CD4-positive, alpha-beta memory T cell (primary cell): ENCODE measurements at places on chromosomes 3 and 15. TPM values are rescaled to one million over a fixed set of nuclear protein-coding genes. Genes with fewer than 3 reads are reported as not detected.

Gene NOX5
- 0.06 TPM for total RNA-seq

GRCh38 chr3:96970211-96970610, 155.8 kb downstream of the EPHA6 start:
- DNase-seq = no peak
- no peaks in the 10 kb centered on the region for H3K4me1 ChIP-seq
- H3K36me3 ChIP-seq = no peaks in the 10 kb centered on the region
- no peak overlapping the region for H3K4me3 ChIP-seq
- H3K27me3 ChIP-seq = no peaks in the 10 kb centered on the region

GRCh38 chr3:133384331-133385027, 15.4 kb upstream of the BFSP2 start:
- no peak overlapping the region for H3K4me3 ChIP-seq
- no peak overlapping the region for H3K27ac ChIP-seq
- H3K36me3 ChIP-seq = no peaks in the 10 kb centered on the region
- H3K27me3 ChIP-seq = no peaks in the 10 kb centered on the region
- no peaks in the 10 kb centered on the region for H3K4me1 ChIP-seq

Gene C3orf85
- not detected for total RNA-seq

Gene CCDC33
- not detected for total RNA-seq

GRCh38 chr3:49779358-49780079, 6.8 kb downstream of the IP6K1 start:
- peaks cover 41% of the 10 kb centered on the region for H3K4me1 ChIP-seq
- H3K27me3 ChIP-seq = no peaks in the 10 kb centered on the region
- no peak for DNase-seq
- no peak overlapping the region for H3K27ac ChIP-seq

DNA sequence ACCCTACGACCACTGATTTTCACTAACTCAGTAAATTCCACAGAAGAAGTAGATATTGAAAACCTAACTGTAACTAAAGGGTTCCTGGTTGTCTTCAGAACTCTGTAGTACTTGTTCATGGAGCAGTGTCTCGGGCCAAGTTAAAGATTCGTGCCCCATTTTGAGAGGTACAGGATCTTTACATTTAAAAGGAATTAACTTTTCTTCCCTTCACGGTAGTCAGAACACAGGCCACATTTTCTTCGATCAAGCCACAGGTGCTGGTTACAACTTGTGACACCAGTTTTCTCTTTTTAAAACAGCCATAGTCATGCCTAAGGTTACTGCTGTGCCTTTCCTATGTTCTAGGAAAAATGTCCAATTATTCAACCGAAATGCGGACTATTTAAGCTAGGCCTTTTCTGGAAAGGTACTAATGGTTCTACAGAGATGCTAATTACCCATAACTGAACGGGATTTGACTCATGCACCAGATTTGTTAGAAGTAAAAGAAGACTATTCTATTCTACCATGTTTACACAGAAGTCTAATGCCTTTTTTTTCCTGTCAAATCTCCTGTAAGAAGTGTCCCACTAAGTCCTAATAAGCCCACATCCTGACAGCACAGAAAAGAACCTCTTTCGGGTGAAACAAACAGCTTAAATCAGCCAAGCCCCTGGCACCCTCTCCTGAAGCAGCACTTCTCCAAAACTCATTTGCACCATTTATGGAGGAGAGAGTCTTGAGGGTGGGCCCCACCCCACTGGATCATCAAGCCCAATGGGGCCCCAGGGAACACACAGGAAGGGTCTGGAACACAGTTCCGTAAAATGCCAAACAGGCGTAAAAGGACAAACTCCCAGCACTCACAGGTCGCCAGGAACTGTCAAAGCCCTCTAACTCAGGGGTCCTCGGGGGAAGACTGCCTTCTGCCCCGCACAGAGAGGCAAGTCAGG, 1.9 kb downstream of the LRIG1 start:
- H3K27me3 ChIP-seq = no peaks in the 10 kb centered on the region
- H3K27ac ChIP-seq = peak overlapping the region; percentile 23
- H3K4me3 ChIP-seq = peak overlapping the region; percentile 48

Gene CHCHD6
- 7.3 TPM for total RNA-seq

DNA sequence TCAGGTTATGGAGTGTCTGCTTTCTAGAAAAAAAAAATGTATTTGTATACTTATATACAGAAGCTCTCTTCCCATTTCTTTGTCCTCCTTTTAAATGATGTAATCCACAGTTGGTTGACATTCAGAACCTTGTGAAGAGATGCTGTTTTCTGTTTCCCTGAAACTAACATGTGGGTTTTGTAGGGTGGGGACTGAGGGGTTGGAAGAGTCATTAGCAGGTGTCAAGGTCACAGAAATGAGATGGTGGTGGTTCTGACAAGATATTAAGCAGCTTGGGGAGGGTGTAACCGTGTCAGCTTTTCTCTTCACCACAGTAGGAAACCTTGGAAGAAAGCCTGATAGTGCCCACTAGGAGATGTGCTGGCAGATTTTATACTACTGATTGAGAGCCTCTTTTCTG, 2.4 kb downstream of the RASA2 start:
- H3K4me1 ChIP-seq = peaks cover 79% of the 10 kb centered on the region
- no peak for DNase-seq
- H3K4me3 ChIP-seq = no peak overlapping the region
- H3K27me3 ChIP-seq = no peaks in the 10 kb centered on the region
- H3K27ac ChIP-seq = peak overlapping the region; percentile 45

Gene TRIM42
- not detected for total RNA-seq

Gene OGG1
- total RNA-seq = 40.4 TPM

Gene TMEM89
- not detected for total RNA-seq

GRCh38 chr3:120420928-120421551, 29.8 kb downstream of the FSTL1 start:
- H3K27me3 ChIP-seq = no peaks in the 10 kb centered on the region
- H3K4me1 ChIP-seq = peaks cover 10% of the 10 kb centered on the region

Gene STRIT1
- not detected for total RNA-seq

- H3K36me3 ChIP-seq = peaks cover 46% of the 10 kb centered on the region
- H3K4me1 ChIP-seq = peaks cover 10% of the 10 kb centered on the region
- H3K27ac ChIP-seq = no peak overlapping the region
Measured at GRCh38 chr15:78168608-78169007, 19.4 kb downstream of the IDH3A start.

- H3K27me3 ChIP-seq = no peaks in the 10 kb centered on the region
- no peak overlapping the region for H3K27ac ChIP-seq
- DNase-seq = no peak
- H3K4me1 ChIP-seq = no peaks in the 10 kb centered on the region
Measured at GRCh38 chr15:89196994-89197393, 24.4 kb downstream of the RLBP1 start.

Gene CHRNA7
- not detected for total RNA-seq

- H3K4me3 ChIP-seq = no peak overlapping the region
- H3K27me3 ChIP-seq = no peaks in the 10 kb centered on the region
- no peaks in the 10 kb centered on the region for H3K36me3 ChIP-seq
- no peak overlapping the region for H3K27ac ChIP-seq
- no peak for DNase-seq
Measured at GRCh38 chr3:108017587-108017986, 73.2 kb downstream of the CD47 start.

DNA sequence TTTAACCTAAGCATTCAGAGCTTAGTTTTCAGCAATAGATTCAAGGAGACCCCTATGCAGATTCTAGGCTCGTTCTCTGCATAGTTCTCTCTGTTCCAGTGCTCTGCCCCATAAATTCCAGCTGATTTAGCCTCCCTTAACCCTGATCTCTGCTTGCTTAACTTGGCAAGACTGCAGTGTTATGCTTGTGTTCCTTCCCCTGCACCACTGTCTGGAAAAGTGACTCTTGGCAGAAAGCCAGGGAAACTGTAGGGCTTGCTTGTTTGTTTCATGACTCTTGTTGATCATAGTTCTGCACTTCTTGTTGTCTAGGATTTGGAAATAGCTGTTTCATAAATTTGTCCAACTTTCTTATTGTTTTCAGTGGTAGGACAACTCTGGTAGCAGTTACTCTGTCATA, 40.1 kb downstream of the ANAPC13 start:
- H3K27me3 ChIP-seq = no peaks in the 10 kb centered on the region
- H3K27ac ChIP-seq = no peak overlapping the region
- no peak for DNase-seq
- no peaks in the 10 kb centered on the region for H3K36me3 ChIP-seq

DNA sequence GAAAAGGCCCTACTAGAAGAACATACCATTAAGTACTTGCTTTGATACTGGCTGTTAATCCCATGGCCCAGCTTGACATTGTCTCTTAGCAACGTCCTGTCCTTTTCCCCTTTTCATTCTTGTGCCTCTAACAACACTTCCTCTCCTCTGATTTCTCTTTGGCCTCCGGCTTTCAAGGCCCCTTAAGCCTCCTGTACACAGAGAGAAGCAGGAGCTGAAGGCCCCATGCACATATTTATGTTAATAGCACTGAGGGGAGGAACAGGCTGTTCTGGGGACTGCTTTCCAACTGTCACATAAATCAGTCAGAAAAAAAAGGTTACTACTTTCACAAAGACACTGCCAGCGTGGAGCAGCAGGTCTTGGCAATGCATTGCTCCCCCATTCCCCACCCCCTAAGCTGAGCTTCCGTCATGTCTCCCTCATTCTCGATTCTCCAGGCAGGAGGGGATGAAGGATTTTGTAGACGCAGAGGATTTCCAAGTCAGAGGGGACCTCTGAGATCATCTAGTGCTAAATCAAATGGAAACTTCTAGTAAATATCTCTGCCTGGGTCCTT, 257.4 kb upstream of the ADAMTS9 start:
- H3K27ac ChIP-seq = no peak overlapping the region
- no peaks in the 10 kb centered on the region for H3K27me3 ChIP-seq
- H3K4me1 ChIP-seq = no peaks in the 10 kb centered on the region
- no peak for DNase-seq
- H3K36me3 ChIP-seq = no peaks in the 10 kb centered on the region

Gene CTXN2
- total RNA-seq = not detected

GRCh38 chr3:38468765-38469164, 15.1 kb downstream of the ACVR2B start:
- H3K4me1 ChIP-seq = peaks cover 17% of the 10 kb centered on the region
- no peaks in the 10 kb centered on the region for H3K27me3 ChIP-seq
- H3K4me3 ChIP-seq = no peak overlapping the region
- no peak overlapping the region for H3K27ac ChIP-seq
- no peaks in the 10 kb centered on the region for H3K36me3 ChIP-seq

Gene SUSD5
- total RNA-seq = not detected

GRCh38 chr3:84108442-84108971, 850.3 kb upstream of the CADM2 start:
- H3K4me1 ChIP-seq = no peaks in the 10 kb centered on the region
- no peak for DNase-seq
- no peaks in the 10 kb centered on the region for H3K36me3 ChIP-seq
- H3K4me3 ChIP-seq = no peak overlapping the region
- no peak overlapping the region for H3K27ac ChIP-seq

- H3K4me1 ChIP-seq = no peaks in the 10 kb centered on the region
- no peaks in the 10 kb centered on the region for H3K36me3 ChIP-seq
- no peak overlapping the region for H3K27ac ChIP-seq
- H3K27me3 ChIP-seq = no peaks in the 10 kb centered on the region
Measured at GRCh38 chr3:120114376-120114775, 20.1 kb upstream of the GSK3B start.

DNA sequence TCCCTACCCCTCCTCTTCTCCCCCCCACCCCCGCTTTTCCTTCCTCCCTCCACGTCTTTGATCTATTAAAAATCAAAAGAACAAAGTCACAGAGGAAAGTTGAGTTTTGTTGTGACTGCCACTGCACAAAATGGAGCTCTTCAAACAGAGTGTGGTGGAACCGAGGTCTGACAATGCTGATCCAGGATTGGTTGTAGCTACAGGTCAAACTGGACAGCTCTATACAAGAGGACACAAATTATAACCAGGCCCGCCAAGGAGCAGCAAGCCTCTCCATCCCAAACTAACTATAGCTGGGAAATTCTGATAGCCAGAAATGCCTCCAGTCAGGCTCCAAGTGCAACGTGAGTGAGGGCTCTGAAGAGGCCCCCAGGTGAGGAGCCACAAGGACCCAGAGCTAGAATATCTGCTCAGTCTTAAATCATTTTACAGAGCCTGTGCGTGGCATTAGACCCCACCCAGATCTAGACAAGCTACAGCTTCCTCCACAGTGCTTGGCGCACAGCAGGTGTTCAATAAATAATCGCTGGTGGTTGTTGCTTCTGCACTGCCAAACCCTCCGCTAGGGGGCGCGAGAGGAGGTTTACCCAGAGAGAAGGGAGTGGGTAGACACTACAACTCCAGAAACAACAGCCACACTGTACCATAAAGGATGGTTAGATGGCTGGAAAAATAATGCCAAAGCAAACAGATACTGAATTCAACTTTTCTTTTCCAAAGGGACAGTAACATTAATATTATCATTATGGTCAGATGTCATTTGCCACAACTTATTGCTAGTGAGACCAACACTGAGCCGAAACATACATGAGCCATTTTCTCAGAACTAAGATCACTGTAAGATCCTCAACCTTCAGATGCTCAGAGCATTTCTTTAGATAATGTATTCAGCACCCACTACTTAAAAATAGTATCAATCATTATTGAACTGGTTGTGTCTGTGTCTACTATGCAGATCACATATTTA, 44.6 kb downstream of the ZIC4 start:
- DNase-seq = no peak
- no peak overlapping the region for H3K27ac ChIP-seq
- no peak overlapping the region for H3K4me3 ChIP-seq
- H3K4me1 ChIP-seq = no peaks in the 10 kb centered on the region
- no peaks in the 10 kb centered on the region for H3K36me3 ChIP-seq
- H3K27me3 ChIP-seq = peaks cover 23% of the 10 kb centered on the region

Gene HTR3C
- not detected for total RNA-seq

DNA sequence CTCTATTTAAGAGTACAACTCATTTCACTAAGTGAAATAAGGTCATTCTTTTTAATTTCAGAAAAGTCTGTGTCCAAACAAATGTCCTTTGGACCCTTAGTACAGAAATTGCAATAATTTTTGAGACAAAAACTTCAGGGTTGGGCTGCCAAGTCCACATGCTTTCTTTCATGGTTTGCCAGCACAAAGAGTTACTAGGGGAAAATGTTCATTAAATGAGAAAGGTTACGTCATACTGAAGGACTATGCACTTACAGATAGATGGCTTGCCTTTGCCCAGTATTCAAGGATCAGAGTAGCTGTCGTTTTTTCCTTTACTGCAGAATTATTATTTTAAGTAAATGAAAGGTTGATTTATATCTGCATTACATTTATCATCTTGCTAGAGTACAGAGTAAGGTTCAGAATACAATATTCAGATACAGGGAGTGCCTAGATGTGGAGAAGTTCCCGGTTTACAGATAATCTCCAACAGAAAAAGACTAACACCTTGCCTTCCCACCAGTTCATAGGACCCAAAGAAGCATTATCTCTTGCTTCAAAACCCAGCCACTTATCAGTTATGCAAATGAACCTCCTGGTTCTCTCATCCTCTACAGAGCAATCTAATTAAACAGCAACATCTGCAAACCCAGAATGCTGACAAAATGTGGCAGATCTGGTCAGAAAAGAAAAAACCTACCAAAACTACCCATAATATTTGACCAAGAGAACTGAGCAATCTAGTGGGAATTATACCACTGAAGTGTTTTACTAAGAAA, 179.3 kb downstream of the FRMD5 start:
- no peak for DNase-seq
- no peaks in the 10 kb centered on the region for H3K4me1 ChIP-seq
- H3K36me3 ChIP-seq = no peaks in the 10 kb centered on the region
